Motor neuron (in vitro differentiated cells): ENCODE measurements at places on chromosomes 5 and 9. TPM values are rescaled to one million over a fixed set of nuclear protein-coding genes. Genes with fewer than 3 reads are reported as not detected.

The GPR21 gene
- total RNA-seq = 0.41 and 0.43 TPM in 2 replicates

The ANKRD20A1 gene
- 1.9 and 5.7 TPM in 2 replicates for total RNA-seq

The PFDN1 gene
- 60.9 and 72.3 TPM in 2 replicates for total RNA-seq

The C1QTNF2 gene
- total RNA-seq = 0.25 and 0.32 TPM in 2 replicates

The OBP2B gene
- total RNA-seq = 0.62 TPM in 1 of 2 replicates, not detected in the other

The PDE6A gene
- total RNA-seq = 0.07 and 0.30 TPM in 2 replicates

The OMD gene
- 14.8 and 19.8 TPM in 2 replicates for total RNA-seq
